T1000 (cell line): ENCODE measurements at places on chromosomes 1 and 21.

DNA sequence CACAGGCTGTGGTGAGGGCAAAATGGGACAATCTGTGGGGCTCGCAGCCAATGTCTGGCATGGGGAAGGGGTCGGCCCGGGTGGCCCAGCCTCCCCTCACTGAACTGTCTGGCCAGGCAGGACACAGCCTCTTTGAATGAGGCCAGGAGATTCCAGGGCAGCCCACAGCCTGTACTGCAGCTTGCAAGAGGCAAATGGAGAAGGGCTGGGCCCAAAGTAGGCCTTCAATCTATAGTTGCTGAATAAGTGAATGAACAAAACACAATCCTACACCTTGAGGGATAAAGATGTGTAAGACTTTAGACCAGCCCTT lies 23.2 kb downstream of the SLC27A3 start:
- no peak for DNase-seq

- DNase-seq = no peak
These were observed 91.6 kb upstream of the TTC39A start for GRCh38 chr1:51421964-51422363.

GRCh38 chr1:201142849-201143725 lies 11.2 kb downstream of the TMEM9 start:
- DNase-seq = no peak

DNA sequence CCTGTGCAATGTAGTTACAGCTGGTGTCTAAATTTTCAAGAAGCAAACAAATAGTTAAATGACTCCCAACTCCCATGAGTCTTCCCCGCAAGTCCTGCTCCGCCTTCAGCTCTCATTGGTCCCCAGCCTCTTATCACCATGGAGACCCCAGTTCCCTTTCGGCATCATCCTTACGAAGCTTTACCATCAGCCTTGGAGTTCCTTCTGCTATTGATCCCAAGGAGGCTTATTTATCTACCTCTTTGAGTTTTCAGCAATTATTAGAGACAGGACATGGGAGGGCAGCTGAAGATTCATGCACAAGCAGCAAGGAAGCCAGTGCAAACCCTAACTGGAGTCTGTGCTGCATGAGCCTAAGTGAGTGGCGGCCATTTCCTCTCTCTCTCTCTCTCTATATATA lies 12.3 kb downstream of the KCNA2 start:
- DNase-seq = no peak

DNA sequence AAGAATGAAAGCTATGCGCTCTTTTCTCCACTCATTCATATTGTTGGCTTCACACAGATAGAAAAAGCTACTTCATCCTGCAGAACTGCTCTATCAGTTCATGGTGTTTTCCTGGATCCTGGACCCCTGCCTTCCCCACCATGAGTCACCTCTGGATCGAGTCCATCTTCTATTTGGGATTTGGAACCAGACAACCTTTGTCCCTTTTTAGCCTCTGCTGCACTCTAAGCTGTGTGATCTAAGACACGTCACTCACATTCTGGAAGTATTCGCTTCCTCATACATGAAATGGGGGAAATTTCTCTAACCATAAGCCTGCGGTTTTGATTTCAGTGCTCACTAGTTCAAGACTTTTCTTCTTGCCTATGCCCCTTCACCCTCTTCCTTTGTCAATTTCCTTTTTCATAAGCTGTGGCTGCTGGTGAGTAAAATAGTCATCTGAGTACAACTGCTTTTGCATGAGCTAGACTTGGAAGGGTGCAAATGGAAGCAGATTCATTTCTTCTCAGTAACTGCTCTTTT lies 14.1 kb upstream of the DEGS1 start:
- peak; percentile 23 for DNase-seq

DNA sequence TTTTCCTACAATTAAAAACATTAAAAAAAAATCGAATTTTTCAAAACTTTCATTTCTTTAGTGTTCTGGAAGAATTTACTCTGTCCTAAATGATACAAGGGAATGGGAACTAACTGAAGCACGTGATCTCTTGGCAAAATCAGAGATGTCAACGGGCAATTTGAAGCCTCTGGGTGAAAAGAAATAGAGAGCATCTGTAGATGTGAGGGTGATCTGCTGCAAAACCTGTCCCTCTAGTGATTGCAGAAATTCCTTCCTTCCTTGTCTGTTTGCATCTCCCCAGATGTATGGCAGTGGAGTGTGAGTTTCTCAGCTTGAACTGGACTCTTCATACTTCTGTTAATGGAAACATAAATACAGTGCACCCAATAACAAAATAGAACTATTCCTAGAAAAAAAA lies 100.5 kb upstream of the S1PR1 start:
- no peak for DNase-seq

- no peak for DNase-seq
These were observed 16.2 kb downstream of the CD247 start for GRCh38 chr1:167502192-167502551.

DNA sequence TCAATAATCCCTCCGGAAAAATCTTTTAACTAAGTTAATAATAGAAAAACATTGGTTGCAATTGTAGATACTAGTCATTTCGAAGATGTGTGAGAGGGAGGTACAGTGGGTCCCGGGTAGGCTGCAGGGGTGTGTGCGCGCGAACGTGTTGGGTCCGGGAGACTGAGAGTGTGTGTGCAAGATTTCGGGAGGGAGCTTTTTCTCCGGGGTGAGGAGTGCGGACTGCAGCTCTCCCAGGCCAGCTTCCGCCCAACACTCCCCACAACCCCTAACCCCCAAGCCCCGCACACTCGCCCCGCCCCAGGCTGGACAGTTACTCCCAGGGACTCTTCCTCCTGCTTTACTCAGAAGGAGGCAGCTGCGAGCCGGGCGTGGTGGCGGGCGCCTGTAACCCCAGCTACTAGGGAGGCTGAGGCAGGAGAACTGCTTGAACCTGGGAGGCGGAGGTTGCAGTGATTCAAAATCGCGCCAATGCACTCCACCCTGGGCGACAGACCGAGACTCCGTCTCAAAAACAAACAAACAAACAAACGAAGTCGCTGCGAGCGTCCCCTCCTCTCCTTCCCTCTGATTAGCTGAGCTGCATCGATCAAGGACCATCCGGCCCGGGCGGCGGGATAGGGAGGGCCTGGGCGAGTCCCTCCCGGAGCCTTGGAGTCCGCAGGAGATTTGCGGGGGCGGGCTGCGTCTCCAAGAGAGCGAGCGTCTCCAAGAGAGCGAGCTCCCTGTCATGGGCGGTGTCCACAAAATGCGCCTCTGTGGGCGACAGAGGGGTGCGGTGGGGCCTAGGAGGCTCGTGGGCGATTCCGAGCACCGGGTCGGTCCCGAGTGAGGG lies 28.3 kb upstream of the PPM1J start:
- no peak for DNase-seq

DNA sequence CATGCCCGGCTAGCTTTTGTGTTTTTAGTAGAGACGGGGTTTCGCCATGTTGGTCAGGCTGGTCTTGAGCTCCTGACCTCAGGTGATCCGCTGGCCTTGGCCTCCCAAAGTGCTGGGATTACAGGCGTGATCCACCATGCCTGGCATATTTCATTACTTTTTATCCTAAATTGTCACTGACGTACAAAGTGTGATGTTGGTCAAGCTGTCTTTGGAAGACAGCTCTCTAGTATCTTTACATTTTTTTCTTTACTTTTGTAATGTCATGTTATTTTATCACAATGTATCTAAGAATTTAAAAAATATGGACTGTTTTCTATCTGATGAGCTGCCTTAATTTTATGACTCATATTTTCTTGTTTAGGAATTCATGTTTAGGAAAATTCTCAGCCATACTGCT lies 72.2 kb downstream of the SPATA17 start:
- no peak for DNase-seq

GRCh38 chr1:201095581-201095980 lies 16.6 kb downstream of the CACNA1S start:
- DNase-seq = no peak

- DNase-seq = no peak
These were observed 13.1 kb downstream of the MAP1LC3C start for GRCh38 chr1:241985787-241986186.

DNA sequence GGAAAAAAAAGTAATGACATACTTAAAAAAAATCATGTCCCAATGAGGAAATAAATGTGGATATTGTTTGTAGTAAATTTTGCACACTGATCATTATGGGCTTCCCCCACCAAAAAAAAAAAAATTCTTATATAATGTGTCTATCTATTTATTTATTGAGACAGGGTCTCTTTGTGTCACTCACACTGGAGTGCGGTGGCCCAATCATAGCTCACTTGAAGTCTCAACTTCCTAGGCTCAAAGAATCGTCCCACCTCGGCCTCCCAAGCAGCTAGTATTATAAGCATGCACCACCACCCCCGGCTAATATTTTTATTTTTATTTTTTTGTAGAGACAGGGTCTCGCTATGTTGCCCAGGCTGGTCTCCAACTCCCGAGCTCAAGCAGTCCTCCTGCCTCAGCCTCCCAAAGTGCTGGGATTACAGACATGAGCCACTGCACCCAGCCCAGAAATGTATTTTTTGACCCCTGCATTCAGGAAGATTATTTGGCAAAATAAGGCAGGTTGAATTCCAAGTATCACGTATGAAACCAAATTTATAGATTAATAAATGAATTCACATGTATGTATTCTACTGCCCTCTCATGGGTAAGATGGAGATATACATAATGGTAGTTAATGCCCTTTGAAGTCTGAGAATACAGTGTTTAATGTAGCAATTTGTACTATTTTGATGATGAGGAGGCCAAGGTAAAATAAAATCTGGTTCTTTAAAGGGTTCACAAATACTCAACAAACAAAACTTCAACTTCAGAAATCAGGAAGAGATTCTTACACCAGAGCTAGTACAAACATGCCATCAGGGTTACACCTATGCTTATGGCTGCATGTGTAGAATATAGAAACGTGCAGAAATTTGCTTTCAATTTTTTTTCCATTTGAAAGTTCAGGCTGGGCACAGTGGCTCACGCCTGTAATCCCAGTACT lies 1.4 kb upstream of the DENND2C start:
- DNase-seq = no peak

DNA sequence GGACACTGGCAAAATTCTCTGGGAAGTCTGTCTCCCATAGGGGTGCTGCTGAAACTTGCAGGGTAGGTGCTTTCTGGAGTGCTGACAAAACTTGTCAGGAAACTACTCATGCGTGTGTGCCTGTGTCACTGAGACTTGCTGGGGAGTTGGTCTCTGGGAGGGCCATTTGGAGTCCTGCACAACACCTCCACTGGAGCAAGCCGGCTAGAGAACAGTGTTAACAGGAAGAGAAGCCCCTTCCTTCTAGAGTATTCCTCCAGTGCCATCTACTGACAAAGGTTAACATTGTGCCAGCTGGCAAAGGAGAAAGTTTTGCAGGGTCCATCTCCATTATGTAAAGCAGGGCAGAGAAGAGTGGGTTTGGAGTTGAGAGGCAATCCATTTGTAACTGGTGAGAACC lies 30.0 kb downstream of the ZMYM4 start:
- no peak for DNase-seq

DNA sequence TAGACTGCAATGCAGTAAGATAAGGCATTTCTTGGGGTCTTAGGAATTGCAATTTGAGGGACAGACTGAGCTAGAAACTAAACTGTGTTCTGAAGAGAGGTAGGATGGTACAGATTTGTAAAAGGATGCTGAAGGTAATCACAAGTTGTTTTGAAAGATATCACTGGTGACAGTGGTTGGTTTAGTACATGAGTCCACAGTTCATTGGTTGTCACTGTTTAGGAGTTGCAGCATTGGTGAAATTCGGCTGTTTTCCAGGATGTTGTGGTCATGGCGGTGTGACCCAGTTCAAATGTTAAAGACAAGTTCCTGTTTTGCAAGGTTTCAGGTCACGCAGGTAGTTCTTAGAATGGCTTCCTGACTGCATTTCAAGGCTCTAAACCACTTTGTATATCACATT lies 292.8 kb upstream of the B3GALT2 start:
- no peak for DNase-seq

DNA sequence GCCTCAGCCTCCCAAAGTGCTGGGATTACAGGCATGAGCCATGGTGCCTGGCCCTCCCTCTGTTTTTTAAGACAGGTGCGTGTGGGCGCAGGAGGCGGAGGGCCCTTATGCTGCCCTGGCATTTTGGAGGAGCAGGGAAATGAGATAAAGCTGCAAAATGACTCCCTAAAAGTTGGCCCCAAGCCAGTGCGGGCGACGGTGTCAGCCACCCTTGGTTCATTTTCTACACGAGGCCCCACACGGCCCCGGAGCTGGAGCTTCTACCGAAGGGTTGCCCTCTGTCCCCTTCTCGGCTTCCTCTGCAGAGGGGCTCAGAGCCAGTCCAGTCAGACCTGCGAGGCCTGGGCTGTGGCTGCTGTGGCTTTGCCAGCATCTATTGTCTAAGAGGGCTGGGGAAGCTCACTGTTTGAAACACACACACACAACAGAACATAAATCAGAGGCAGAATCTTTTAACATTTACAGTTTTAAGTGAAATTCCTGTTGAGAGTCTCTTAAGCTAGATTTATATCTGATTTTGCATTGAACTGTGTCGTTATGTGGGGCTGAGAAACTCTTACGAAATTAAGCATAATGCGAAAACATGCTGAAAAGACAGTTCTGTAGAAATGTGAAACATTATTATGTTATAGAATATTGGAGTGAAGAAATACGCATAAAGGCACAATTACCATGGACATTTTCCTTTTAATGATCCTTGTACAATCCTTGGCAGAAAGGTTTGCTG lies 255.9 kb downstream of the CAMTA1 start:
- DNase-seq = no peak

GRCh38 chr1:8032366-8032910 lies 6.3 kb upstream of the ERRFI1 start:
- DNase-seq = no peak

DNA sequence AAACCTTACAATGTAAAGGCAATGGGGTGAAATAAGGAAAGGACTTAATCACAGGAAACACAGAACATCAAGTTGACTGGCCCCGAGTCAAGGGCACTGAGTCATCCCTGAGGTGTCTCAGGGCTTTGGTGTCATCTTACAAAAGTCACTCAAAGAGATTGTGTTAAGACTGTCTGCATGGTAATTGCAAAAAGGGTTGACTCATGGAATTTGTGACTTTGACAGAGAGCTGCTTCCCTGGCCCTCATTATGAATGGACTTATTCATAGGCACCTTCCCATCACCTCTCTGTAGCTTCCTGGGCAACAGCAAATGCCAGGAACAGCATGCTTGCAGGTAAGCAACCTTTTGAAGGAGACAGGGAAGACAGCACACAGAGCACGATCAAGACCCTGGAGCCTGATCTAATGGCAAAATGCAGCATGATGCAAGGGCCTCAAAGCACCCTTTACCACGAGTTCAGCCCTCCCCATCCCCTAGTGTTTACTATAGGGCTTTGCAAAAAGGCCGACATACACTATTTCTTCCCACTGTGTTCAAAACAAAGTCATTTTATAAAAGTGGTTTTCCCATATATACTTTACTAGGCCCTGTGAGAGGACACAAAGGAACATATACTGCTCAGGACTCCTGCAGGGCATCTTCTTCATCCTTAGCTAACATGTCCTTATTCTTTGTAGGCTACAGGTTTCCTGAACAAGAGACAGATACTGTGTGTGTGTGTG lies 17.1 kb downstream of the ZP4 start:
- peak; percentile 22 for DNase-seq

DNA sequence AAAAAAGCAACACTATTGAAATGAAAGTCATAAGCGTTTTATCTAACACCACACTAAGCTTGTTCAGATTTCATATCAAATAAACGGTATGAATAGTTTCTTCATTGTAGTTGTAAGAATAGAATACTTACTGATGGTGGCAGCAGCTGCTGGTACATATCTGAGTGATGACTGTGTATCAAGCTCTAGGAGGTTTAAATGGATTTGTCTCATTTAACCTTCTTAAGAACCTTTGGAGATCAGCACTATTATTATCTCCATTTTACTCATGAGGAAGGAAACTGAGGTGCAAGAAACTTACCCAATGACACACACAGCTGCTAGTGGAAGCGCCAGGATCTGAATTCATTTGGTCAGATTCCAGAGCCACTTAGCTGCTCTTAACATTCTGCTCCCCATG lies 104.0 kb downstream of the EIF4G3 start:
- DNase-seq = no peak
